ENCODE measurements at places on chromosomes 4 and X. TPM values are rescaled to one million over a fixed set of nuclear protein-coding genes. Genes with fewer than 3 reads are reported as not detected.

PRKG2 gene
- 0.63 TPM for total RNA-seq

PALLD gene
- 50.0 TPM for total RNA-seq

DNA sequence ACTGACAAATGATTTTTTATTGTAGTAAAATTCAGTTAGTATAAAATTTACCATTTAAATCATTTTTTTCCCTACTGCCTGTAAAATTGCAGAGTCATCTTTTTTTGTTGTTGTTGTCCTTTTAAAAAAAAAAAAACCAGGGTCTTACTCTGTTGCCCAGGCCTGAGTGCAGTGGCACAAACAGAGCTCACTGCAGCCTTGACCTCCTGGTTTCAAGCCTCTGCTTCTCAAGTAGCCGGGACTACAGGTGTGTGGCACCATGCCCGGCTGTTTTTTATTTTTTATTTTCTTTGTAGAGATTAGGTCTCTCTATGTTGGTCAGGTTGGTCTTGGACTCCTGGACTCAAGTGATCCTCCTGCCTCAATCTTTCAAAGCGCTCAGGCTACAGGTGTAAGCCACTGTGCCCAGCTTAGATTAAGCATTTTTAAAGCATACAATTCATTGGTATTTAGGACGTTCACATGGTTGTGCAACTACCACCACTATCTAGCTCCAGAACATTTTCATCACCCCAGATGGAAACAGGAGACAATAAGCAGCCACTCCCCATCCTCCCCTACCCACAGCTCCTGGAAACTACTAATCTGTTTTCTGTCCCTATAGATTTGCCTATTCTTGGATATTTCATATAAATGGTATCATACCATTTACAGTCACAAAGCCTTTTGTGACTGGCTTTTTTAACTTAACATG, 59.7 kb upstream of the PGRMC2 start:
- DNase-seq: no peak

GRCh38 chr4:48590884-48591283, 100.8 kb downstream of the ZAR1 start:
- no peak for DNase-seq

DNA sequence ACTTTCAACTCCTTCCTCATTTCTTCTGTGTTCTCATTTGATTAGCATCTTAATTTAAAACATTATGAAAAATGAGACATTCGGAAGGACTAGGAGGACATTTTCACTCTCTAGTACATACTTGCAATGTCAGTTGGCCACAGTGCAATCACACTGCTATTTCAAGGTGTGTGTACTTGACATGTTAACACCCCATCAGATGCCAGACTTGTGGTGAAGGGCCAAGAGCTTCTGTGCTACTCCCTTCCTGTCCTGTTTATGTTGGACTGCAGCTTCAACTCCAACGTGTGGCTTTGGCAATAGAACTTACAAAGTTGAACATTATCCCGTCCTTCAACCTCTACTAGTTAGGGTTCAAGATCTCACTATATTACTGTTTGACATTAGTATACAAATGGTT, 221.0 kb downstream of the PALLD start:
- peak; percentile 5 for DNase-seq

- no peak for DNase-seq
Measured at GRCh38 chr4:86218746-86219473, 140.9 kb downstream of the MAPK10 start.

- DNase-seq: no peak
Measured at GRCh38 chr4:81326581-81326980, 111.6 kb upstream of the PRKG2 start.

- DNase-seq: no peak
Measured at GRCh38 chr4:159008671-159009070, 94.2 kb upstream of the RAPGEF2 start.

DNA sequence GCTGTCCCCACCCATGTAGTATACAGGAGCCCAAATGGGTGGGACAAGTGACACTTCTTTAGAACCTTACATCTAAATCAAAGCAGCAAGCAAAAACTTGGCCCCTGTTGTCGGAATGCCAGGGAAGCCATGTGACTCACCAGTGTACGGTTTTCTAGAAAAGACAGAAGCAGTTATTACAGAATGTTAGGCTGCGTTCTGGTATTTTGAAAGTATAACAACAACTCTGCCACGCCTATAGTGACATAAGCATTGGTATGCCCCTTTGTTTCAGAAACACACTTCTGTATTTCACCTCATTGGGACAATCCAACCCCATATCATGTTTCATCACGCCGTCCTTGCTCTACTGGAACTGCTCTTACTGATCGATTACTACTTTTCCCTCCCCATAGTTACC, 14.8 kb downstream of the PDHA1 start:
- DNase-seq: no peak

DNA sequence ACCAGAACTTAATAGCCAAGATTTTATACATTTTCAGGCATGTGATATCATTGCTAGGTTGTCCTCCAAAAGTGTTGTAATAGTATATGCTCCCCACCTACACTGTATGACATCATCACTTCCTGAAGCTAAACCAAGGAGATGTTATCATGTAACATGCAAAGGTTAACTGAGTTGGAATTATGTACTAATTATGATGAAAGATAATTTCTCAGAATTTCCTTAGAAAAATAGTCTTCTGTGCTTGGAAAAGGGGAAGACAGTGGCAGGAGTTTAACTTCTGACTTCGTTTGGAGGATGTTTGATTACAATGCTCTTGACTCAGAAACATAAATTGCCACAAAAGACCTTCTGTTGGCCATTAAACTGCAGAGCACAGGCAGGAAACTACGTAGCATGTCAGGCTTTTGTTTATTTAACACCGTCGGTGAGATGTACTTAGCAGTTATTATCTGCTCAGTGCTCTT, 83.6 kb upstream of the GUCY1A1 start:
- peak; percentile 40 for DNase-seq

DNA sequence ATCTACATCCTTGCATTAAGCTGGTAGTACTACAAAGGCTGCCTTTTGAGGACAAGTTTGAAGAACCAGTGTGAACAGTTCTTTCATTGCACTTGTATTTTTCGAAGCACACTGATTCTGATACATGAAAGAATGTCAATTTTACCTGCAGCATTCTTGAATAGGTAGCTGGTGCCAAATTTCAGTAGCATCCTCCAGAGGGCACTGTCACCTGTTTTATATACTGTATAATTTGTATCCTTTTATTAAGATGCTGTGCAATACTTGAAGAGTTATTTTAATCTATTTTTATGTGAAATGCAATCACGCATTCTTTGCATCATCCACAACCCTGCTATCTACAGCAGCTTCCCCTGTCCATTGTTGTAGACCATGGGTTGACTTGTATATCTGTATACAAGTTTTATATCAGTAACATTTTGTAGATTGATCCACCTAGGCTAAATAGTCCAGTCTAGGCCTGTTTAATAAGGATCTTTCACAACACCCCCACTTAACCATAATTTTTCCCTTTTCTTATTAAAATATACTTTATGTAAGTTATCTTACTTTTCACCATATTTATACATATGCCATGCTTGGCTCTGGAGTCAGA, 325.7 kb downstream of the PCDH7 start:
- DNase-seq: no peak

DNA sequence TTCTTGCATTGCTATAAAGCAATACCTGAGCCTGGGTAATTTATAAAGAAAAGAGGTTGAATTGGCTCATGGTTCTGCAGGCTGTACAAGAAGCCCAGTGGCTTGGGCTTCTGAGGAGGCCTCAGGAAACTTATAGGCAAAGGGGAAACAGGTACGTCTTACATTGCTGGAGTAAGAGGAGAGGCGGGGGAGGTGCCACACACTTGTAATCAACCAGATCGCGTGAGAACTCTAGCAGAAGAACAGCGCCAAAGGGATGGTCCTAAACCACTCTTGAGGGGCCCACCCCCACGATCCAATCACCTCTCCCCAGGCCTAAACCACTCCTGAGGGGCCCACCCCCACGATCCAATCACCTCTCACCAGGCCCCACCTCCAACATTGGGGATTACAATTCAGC, 50.6 kb upstream of the SHOX start:
- no peak for DNase-seq

DNA sequence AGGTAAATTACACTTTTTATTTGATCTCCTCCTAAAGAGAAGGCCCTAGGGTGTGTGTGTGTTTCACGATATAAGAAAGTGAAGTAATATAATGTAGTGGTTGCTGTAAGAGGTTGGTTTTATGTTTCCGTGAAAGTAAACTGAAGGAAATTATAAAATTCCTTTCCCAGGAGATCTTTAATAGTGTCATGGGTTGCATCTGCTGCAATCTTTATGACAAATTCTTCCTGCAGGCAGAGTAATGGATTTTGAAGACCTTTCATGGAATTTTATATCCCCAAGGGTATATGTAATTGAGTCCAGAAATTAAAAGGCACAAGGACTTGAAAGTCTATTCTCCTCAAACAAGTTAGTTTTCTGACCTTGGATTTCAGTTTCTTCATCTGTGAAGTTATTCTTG, 538.6 kb downstream of the ANKRD50 start:
- no peak for DNase-seq

- DNase-seq: no peak
Measured at GRCh38 chr4:7214359-7214758, 22.0 kb downstream of the SORCS2 start.

- no peak for DNase-seq
Measured at GRCh38 chrX:138754861-138755260, 43.3 kb upstream of the FGF13 start.

DNA sequence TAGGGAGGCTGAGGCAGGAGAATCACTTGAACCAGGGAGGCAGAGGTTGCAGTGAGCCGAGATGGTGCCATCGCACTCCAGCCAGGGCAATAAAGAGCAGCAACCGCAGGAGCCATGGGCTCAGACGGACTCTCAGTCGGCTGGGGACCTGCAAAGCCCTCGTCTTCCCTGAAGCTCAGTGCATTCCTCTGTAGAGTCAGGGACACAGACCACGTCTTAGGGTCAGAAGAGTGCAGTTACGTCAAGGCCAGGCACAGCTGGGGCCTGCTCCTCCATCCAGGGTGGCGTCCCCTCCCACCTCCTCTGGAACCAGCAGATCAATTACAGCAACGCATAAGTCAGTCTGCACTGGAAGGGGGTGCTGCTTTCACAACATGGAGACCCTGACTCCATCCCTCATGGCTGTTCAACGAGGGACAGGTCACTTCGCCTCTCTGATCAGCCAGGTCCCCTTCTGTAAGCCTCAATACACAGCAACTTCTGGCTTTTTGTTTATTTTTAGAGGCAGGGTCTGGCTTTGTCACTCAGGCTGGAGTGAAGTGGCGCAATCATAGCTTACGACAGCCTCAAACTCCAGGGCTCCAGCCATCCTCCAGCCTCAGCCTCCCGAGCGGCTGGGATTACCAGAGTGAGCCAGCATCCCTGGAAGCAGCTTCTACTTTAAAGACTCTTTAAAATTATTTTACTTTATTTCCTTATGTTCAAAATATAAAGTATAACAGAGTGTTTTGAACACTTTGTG, 76.4 kb downstream of the ZFYVE28 start:
- DNase-seq: peak; percentile 1

- DNase-seq: no peak
Measured at GRCh38 chr4:1365271-1366178, 18.5 kb downstream of the UVSSA start.

- no peak for DNase-seq
Measured at GRCh38 chrX:2705046-2705832, 14.1 kb downstream of the CD99 start.

DNA sequence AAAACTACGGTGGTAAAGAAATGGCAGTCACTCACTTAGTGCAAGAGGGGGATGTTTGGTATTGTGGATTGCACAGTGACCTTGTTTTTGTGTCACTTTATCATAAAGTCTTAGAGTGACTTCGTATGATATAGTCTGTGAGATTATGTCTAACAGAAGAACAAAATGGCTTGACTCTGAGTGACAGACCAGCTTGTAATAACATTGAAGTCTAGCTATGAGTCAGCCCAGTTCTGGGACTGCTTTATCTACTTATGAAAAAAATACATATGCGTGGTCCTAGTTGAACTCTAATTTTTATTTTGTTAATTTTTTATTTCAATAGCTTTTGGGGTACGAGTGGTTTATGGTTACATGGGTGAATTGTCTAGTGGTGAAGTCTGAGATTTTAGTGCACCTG, 20.0 kb downstream of the DCLK2 start:
- DNase-seq: no peak

DNA sequence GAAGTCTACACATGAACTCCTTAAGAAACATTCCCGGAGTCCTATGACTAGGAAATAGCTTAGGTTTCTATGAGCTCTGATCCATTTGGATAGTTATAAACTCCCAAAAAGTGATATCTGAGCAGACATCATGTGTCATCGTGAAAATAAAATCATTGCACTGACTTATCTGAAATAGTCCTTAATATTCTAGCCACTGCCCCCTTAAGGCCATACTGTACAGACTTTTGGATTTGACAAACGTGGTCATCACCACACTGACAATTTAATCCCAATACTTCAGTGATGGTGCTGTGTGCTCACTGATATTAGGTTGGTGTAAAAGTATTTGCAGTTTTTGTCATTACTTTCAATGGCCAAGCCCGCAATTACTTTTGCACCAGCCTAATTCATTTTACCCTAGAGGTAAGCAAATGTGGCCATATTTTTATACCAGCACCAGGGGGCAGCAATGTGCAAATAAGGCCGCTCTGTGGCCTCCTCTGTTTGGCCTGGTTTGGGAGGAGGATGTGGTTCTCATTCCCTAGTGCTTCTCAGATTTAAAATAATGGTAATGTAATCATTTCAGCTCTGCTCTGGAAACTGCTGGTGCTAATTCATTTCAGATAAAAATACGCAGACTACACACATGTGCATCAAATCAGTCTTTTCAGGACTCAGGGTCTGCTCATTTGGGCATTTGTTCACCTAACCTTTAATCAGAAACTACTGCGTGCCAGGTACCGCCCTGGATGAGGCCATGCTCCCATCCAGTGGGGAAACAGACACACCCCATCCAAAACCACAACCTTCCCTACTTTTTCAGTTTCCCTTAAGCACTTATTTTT, 196.4 kb upstream of the C1QTNF7 start:
- peak; percentile 79 for DNase-seq

DNA sequence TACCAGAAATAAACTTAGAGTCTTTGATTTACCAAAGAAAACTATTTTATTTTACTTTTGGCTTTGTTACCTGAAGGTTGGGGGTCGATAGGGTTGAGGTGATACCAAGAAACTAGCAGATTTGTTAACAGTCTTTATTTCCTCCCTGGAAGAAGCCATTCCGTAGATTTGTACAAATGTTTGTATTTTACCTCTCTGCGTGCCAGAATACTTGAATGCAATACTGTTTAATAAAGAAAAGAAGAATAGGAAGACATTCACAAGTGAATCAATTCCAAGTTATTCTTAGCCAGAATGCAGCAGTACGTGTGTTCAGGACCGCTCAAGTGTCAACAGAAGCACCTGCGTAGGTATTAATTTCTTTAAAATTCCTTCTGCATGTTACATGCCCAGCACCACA, 260.3 kb upstream of the TENM3 start:
- DNase-seq: no peak
